Stimulated activated CD4-positive, alpha-beta T cell treated with anti-CD3 and anti-CD28 coated beads, Interleukin-2, amount 100 ng/mL, for 24 hours (primary cell): ENCODE measurements at places on chromosomes 1 and 21.
A peak's percentile ranks its signal among the peaks of the same experiment; 100 is the strongest.

DNA sequence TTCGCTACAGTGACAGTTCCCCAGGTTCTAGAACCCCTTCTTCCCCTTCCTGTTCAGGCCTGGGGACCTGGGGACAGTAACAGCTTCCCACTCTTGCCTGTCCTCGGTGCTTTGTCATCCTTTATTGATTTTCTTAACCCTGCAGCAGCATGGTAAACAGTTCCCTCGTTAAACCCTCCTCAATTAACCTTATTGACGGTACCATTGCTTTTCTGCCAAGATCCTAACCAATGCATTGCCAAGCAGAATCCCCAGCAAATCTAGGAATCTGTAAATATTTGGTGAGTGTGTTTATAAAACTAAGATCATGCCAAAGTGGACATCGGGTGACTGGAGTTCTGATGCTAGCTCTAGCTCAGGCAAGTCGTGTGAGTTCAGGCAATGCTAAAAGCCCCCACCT is 99.6 kb upstream of the KAZN start:
- no peak for DNase-seq

- DNase-seq: no peak
These were observed 77.4 kb downstream of the EIF4G3 start for GRCh38 chr1:21099034-21099868.

GRCh38 chr1:43334453-43335205 is 3.0 kb upstream of the MPL start:
- DNase-seq: no peak

GRCh38 chr1:94285031-94285654 is 47.8 kb upstream of the ARHGAP29 start:
- DNase-seq: no peak

GRCh38 chr1:207318072-207318619 is 3.3 kb upstream of the CD55 start:
- DNase-seq: no peak

DNA sequence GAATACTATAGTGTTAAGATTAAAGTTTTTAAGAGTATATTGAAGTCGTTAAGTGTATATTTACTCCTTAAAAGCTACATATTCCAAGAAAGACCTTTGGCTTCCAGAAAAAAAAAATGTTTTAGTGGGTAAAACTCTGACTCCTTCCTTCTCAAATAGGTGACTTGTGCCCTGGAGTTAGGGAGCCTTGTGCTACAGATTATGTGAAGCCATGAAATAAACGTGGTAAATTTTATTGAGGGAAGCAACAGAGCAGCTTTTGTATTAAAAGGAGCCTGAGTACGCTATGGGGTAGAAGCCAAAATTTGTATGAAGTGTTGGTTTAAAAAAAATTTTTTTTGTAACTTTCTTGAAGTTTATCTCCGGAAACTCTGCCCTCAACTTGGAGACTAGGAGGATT is 994 bp downstream of the RO60 start:
- DNase-seq: no peak

DNA sequence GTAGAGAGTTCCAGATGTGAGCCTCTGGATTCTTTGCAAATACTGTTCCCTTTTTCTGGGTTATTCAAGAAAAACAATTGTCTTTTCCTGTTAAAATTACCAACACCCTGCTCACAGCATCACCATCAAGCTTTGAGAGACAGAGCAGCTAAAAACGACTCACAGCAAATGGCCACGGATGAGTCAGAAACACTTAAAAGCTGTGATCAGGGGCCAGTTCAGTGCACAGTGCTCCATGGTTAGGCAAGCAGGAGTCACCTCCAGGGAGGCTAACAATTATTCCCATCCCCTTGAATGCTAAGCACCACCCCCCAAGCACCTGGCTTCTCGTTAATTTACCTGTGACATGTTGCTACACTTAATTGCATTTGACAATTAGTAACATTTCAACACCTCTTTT is 128.4 kb upstream of the CAMK1G start:
- DNase-seq: no peak

GRCh38 chr1:85048296-85049064 is at the start of gene MCOLN3:
Gene MCOLN3, minus strand, starts transcription at chr1:85048500. Its CDS starts 3,140 bp downstream, at chr1:85045360.
- DNase-seq: peak; percentile 49

GRCh38 chr1:191870490-191870889 is 287.8 kb upstream of the RGS18 start:
- DNase-seq: no peak

GRCh38 chr1:56715156-56715555 is 70.0 kb downstream of the PRKAA2 start:
- no peak for DNase-seq

- DNase-seq: no peak
These were observed 3.2 kb downstream of the PLA2G2E start for GRCh38 chr1:19920132-19920710.

GRCh38 chr1:20265250-20265649 is 25.4 kb upstream of the VWA5B1 start:
- DNase-seq: no peak

DNA sequence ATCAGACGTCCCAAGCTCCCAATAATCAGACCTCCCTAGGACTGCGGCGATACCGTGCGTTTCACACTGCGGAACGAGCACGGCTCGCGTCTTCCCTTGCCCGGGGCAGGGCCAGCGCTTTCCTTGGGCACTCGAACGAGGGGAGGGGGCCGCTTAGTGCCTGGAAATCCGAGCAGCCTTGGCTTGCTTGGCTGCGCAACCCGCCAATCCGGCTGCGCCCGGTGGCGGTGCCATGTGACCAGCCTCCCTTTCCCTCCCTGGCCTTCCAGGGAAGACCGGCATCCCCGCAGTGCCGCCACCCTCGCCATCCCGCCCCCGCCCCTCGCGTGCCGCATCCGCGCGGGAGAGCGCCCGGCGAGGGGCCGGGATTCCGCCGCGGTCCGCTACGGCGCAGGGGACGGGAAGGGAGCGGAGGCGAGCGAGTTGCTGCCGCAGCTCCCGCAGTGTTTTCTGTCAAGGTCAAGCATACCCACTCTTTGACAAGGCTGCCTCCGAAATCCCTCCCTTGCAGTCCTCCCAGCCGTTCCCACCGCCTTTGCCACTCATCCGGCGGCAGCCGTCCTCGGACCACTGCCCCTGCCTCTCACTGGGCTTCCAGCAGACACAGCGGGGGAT is 8.3 kb upstream of the RNF19B start:
- DNase-seq: no peak

- DNase-seq: no peak
These were observed 4.5 kb upstream of the SRSF10 start for GRCh38 chr1:23984417-23985186.

GRCh38 chr1:195981448-195982139 is 626.6 kb downstream of the KCNT2 start:
- no peak for DNase-seq

- DNase-seq: no peak
These were observed 499 bp upstream of the SH3GLB1 start for GRCh38 chr1:86703696-86704457.

GRCh38 chr1:52877554-52877953 is 35.0 kb downstream of the ZYG11A start:
- no peak for DNase-seq

DNA sequence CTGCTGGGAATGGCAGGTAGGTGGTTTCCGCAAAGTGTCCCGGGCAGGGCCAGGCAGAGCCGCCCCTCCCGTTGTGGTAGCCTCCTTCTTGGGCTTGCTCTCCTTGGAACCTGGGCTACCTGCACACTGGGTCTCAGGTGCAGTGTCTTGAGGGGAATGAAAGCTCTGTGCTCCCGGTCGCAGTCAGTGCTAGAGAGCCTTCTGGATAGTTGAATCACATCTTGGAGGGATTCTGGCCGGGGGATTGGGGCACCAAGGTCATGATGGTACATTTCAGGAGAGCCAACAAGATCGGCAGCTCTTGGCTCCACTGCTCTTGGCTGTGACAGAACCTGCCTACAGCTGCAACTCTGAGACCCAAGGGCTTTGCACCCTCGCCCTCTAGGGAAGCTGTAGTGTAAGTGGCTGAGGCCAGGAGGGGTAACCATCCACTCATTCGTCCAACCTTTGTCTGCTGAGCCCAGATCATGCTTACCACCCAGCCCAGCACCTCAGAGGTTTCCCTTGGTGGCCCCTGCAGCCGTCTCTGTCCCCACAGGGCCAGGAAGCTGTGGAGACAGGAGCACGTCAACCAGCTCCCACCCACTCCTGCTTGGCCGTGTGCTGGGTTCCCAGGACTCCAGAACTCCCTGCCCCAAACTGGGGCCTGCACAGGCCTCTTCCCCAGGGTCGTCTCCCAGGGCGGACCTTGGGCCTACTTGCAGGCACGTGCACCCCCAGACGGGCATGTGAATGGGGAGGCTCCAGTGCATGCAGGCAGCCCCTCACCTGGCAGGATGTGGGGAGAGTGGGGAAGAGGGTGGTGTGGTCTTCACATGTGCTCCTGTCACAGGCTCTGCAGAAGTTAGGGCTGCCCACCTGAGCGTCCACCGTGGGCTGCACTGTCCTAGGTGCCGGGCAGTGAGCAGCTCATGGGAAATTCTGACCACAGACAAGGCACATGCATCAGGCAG is 40.0 kb downstream of the NTPCR start:
- DNase-seq: no peak

GRCh38 chr1:91381844-91382243 is 22.8 kb downstream of the HFM1 start:
- no peak for DNase-seq

DNA sequence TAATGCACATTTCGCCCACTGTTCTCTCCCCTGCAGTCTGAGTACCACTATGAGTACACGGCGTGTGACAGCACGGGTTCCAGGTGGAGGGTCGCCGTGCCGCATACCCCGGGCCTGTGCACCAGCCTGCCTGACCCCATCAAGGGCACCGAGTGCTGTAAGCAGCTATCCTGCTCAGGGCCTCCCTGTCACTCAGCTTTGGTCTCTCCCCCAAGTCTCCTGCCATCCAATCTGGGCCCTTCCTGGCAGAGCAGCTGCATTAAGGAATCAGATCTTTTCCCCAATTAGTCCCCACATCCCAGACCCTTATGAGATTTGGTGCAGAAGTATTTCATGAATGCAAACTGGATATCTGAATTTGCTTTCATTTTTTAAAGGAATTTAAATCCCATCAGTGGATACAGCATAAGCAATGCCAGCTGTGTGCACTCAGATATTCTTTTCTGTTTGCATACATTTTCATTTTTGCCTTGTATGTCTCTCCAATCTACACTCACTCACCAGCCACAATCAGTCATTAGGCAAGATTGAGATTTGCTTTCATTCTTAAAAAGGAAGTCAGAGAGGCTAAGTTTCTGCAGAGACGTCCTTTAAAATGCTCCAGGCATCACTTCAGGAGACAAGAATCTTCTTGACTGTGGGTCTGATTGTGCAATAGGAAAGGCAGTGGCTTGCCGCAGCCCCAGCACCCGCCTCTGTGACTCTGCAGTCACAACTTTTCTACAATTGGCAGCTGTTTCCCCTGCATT is 48.1 kb downstream of the ELAPOR1 start:
- DNase-seq: peak; percentile 17

DNA sequence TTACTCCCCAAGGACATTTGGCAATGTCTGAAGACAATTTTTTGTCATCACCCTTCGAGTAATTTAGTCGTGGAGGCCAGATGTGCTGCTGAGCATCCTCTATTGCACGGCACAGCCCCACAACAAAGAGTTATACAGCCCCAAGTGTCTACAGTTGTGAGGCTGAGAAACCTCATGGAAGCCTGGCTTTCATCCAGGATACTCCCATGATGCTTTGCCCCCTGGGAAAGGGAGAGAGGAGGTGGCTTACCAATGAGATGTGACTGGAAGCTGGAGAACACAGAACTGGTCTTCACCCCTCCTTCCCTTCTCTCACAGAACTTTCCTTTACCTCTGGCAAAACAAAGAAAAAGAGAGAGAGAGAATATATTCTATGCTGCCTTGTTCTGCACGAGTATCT is 150.9 kb upstream of the VAMP3 start:
- DNase-seq: no peak

DNA sequence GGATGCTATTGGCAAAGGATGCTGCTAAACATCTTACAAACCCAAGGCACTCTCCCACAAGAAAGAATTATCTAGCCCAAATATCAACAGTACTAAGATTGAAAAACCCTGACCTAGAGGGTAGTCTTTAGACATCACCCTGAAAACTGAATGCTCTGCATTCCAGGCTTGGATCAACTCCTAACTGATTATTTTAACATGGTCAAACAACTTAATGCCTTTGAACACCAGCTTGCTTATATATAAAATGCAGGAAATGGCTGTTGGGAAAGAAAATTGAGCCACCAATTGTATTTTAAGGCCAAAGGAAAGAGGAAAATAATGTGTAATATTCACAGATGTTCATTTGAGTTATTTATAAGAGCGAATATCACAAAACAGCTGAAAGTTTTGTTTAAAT is 72.2 kb upstream of the C1orf87 start:
- DNase-seq: no peak

DNA sequence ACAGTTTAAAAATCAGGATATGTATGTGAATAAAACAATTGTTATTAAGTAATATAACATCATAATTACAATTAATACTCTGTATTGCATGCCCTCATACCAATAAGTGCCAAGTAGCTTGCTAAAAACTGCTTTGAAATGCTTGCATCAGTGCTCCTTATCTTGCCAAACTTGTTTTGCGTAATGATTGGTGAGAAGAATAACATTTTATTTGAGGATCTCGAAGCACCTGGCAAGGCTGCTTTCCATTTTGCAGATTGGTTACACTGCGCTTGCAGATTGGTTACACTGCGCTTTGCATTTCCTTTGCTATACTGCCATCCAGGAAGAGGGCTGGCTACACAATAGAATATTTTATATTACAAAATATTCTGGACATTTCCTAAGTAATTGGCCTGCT is 1.7 kb upstream of the PBX1 start:
- DNase-seq: no peak

- no peak for DNase-seq
These were observed 78.2 kb downstream of the NFIA start for GRCh38 chr1:61160526-61160925.

GRCh38 chr1:30194046-30194619 is 529.3 kb downstream of the MATN1 start:
- no peak for DNase-seq

DNA sequence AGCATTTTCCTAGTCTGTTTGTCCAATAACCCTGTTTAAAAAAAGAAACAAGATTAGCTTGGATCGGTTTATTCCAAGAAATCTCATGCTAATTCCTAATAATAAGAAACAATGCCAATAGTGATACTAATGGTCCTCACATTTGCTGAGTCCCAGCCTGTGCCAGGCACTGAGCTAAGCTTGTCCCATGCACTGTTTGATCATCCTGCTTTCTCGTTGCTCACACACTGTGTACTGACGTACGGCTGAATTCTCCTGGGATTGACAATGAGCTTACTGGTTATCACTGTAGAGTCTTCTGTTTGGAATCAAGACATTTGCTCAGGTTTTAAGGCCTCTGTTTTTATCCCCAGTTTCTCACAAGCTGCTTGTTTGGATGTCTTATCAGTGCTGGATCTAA is 71.1 kb downstream of the CACNA1E start:
- DNase-seq: no peak

- no peak for DNase-seq
These were observed 54.1 kb upstream of the ID3 start for GRCh38 chr1:23613191-23614031.
